ENCODE measurements at places on chromosomes 6 and 20.

DNA sequence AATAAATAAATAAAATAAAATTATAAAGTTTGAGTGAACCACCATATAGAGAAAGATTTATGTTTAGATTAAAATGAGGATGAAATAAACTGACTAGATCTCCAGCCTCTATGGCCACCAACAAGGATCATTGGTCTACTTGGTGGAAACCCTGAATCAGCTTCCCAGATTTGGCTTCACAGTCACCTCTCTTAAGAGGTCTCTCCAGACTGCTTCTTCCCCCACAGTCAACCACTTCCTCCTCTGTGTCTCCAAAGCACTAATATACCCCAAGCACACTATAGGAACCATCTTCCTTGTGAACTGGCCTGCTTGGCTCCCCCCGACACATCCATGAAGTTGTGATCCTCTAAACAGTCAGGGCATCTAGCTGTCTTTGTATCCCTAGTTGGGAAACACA, 529.6 kb upstream of the RNF217 start:
- no peak for DNase-seq

- no peak for DNase-seq
These were observed 52.6 kb upstream of the GCM1 start for GRCh38 chr6:53201270-53201669.

- DNase-seq = no peak
These were observed 203.5 kb downstream of the HACE1 start for GRCh38 chr6:104656235-104656634.

DNA sequence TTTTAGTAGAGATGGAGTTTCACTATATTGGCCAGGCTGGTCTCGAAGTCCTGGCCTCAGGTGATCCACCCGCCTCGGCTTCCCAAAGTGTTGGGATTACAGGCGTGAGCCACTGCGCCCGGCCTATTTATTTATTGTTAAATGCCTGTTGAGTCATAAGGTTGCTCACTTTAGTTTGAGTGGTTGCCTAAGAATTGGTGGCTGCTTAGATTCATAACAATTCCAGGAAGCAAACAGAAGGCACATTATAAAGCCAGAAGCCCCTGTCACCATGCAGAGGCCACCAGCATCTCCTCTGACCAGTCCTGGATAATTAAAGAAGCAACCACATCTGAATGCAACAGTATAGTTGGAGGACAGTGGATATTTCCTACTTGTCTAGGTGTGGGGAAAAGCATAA, 24.0 kb upstream of the ARMH2 start:
- DNase-seq = no peak
